ENCODE measurements at places on chromosomes 7 and 10.

- DNase-seq = peak; percentile 32
These were observed 28.8 kb downstream of the PFKP start for GRCh38 chr10:3096149-3096548.

DNA sequence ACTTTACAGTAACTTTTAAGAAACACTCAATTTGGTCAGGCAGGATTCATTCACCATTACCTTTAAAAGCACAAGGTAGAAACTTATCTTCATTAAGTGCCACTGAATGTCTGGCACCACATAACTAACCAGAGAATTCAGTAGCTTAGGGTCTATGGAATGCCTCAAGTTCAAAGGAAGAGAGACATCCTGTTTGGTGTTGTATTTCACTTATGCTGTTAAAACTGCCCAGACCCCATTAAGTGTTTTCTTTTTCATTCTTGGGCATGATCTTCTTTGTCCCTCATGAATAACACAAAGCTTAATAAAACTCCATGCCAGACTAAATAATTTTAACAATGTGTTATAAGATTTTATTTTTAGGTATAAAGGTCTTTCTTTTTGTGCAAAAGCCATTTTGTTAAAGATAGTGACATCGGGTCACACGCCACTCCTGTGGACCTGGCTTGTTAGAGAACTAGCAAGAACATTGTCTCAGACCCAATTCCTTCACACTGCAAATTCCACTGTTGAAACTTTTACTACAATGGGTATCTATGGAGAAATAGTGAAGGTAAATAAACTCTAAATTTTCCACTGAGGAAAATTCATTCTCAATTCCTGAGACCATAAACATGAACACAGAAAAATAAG lies 221.0 kb downstream of the TWIST1 start:
- no peak for DNase-seq

- no peak for DNase-seq
These were observed 340.4 kb upstream of the AKR1E2 start for GRCh38 chr10:4485636-4486035.

- no peak for DNase-seq
These were observed 177.0 kb upstream of the SP8 start for GRCh38 chr7:20963556-20964280.

DNA sequence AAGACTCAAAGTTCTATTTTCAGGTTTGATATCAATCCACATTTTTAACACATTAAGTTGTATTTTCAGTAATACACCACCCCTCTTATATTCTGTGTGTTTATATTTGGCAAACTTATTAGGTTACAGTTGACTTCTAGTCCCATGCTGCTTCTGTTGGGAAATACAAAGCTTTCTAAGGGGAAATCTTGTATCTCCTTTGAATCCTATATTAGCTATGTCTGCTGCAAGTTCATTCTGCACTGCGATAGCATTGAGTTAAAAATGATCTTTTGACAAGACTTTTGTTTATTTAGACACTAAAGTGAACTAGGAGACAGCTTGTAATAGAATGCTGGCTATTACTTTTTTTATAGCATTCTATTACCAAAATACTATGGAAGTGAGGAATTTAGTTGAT lies 625.1 kb upstream of the ANKRD30A start:
- DNase-seq = no peak

DNA sequence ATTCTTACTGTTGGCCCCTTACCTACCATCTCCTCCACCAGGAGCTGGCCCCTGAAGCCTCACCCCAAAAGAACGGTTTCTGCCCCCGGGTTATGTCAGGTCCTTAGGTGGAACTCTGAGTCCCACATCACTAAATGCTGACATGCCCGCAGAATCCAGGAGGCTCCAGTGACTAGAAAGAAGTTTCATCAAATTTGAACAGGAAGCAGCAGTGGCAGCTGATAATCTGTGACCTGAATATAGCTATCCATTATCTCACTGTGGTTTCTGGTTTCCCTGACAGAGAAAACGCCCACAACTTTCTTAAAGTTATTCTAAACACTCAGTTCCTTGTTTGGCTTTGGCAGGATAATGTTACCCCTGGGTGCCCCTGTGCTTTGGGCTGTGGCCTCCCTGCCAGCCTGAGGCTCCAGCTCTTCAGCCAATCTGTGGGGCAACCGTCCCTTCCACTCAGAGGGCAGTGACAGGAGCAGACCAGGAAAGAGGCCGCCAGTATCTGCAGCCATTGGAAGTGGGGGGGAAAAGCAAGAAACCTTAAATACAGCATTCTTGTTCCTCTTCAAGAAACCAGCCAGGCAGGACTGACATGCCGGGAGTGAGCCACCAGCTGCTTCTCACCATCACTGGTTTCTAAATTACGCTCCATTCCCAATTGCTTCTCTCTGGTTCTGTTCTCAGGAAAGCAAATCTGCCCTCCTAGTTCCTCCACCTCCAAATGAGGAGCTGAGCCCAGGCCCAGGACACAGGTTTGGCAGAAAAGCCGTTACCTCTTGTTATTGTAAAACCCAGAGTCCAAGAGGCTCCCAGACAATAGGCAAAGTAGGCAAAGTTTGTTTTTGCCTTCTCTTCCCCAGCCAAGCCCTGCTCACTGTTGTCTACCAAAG lies 41.2 kb upstream of the VCL start:
- peak; percentile 90 for DNase-seq

- no peak for DNase-seq
These were observed 630.0 kb upstream of the FOXK1 start for GRCh38 chr7:4052130-4052529.
